ENCODE measurements at places on chromosomes 3 and 15.

GRCh38 chr3:197761784-197762183 lies 12.1 kb downstream of the FYTTD1 start:
- DNase-seq = no peak

- no peak for DNase-seq
These were observed 6.8 kb downstream of the ONECUT1 start for GRCh38 chr15:52783191-52783829.

GRCh38 chr3:46206282-46207015 lies 1.7 kb downstream of the CCR1 start:
- DNase-seq = no peak

DNA sequence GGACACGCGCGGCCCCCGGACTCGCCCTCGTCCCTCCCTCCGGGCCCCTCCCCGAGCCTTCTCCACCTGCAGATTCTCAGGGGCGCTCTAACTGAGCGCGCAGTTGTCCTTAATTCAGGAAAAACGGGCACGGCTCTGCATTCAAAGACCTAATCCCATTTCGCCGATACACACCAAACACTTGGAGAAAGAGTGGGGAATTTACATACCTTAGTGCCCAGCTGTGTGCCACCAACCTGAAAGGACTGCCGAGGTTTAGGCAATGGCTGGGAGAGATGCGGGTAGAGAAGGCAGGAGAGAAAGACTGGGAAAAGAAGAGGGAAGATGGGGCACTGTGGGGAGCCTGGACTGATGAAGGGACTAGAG lies 21.8 kb downstream of the IGDCC3 start:
- DNase-seq = no peak

DNA sequence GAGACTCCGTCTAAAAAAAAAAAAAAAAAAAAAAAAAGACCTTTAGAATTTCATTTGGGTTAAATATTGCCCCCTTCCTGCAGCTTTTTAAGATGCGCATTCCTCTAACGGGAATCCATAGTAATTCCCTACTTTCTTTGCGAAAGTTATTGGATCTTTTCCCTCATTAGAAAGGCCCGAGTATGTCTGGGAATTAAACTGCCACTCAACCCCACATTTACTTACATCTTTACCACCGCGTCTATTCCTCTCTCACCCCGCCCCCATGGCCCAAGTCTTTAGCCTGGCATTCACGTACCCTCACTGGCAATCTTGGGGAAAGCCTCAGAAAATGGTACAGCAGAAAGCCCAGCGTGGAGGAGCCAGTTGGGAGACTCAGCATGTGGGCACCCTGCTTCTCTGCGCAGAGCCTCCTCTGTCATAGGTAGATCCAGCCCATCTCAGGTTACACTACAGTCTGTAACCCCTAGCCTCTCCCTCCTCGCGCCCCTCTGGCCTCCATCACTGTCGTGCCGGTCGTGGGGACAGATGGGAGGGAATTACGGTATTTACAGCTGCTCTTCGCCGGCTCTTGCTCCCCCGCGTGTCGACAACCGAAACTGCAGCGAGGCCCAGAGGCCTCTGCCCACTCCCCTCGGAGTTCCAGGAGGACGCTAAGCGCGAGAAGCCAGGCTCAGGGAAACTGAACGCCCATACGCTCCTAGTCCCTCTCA lies 6.4 kb upstream of the ANKDD1A start:
- peak; percentile 86 for DNase-seq

DNA sequence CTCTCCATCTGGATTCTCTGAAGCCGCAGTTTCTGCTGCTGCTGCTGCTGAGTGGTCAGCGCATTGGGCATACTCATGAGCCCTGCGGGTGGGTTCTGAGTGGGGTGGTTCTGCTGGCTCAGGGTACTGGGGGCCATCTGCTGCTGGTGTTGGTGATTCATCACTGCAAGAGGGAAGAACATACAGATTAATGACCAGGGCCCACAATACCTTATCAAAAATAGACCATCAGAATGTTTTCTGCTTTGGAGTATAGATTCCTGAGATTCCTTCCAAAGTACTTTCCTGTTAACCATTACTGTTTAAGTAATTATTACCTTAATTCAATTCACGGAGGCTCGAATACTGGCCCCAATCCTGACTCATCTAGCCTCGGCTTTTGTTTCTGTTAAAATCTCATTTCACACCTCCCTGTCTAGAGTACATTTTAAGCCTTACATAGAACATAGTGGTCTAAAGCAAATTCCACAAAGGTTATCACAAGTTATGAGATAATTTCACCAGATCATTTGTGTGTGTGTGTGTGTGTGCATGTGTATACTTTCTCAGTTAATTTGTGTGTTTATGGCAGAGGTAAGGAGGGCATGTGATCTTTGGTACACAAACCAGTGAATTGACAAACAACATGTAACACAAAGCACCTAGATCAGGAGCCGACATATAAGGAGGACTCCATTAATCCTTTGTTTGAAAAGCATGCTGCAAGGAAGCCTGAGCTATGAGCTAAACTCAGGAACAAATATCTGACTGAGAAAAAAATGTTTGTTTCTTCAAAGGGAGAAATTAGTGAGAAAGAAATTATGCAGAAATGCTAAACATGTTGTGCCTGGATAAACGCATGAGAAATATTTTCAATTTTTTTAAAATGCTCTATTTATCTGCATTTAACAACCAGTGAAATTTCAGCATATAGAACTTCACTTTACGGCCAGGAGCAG lies 68.1 kb downstream of the TM4SF4 start:
- no peak for DNase-seq

DNA sequence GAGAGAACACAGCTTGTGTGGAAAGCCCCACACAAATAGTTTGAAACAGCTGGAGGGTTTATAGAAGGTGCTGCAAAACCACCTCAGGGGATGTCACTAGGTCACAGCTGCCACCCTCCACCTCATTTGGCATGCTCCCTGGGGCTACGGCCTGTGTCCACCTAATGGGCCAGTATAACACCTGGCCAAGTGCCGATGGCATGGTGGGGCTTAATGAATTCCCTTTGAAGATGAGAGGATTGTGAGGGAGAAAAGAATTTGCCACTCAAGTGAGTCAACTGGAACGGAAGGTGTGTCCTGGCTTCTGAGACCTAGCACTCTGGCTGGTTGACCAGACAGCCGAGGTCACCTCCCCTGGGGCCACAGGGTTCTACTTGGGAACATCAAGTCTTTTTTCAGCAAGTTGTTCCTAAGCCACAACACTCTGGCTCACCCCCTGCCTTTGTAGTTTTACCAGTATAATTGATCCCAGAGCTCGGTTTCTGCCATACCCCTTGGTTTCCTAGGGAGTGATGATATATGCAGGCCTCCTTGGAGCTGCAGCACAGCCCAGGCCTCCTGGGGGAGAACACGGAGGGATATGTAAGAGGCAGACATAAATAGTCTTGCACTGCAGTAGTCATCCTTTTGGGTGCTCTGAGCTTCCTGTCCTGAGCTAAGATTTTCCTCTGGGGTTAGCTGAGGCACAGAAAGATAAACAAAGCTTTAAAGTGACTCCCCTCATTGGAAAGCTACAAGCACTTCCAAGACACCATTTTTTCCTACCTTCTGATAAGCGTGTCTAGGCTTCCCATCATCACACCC lies 178.2 kb upstream of the LPP start:
- no peak for DNase-seq

GRCh38 chr3:190205739-190206138 lies 85.0 kb upstream of the P3H2 start:
- DNase-seq = no peak

DNA sequence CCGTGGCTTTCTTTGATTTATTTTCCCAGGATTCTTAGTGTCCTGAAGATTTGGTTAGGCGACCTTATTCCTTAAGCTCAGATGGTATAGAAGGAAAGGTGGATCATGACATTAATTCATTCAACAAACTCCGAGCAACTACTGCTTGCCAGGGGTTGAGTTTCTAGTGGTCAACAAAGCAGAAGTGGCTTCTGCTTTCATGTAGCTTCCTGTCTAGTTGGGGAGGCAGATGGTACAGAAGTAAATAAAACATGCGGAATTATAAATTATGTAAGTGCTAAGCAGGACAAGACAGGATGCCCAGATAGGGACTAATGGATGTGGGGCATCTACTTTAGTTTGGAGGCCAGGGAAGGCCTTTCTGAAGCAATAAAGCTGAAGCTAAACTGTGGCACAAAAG lies 15.6 kb downstream of the EEFSEC start:
- DNase-seq = no peak

- no peak for DNase-seq
These were observed 36.0 kb downstream of the SLC25A26 start for GRCh38 chr3:66256806-66257205.

- DNase-seq = no peak
These were observed 31.6 kb downstream of the ARRDC4 start for GRCh38 chr15:97991972-97992541.

- no peak for DNase-seq
These were observed 157.6 kb downstream of the OR4M2 start for GRCh38 chr15:22237891-22238275.

- DNase-seq = no peak
These were observed 437.0 kb upstream of the PPP2R3A start for GRCh38 chr3:135528413-135529015.

DNA sequence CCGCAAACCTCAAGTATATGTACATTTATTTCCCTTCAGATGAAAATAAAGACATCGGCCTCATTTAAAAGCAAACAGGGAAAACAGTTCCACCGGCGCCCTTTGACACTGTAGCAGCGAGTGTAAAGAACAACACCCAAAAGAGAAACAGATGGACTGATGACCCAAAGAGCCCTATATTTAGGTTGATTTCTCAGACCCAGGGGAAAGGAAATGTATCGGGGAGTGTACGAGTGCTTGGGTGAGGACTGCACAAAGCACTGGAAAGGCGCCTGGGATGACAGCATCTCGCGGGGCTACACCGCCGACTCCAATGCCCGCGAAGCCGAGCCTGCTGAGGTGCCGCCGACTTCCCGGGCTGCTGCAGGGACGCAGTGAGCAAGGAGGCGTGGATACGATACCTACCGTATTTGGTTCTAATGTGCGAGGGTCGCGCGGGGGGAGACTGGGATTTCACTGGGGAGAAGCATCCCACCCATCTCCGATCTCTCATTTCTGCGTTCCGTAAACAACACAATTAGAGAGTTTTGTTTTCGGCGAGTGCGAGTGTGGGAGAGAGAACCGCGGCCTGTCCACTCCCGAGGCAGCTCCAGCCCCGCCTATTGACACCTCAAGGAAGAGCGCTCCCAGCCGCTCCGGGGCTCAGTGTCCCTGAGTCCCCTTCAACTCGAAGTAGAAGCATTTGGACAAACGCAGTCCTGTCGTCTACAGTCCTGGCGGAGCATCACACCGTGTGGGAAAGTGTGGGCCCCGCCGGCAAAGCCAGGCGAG lies 2.0 kb downstream of the MECOM start:
- DNase-seq = no peak

DNA sequence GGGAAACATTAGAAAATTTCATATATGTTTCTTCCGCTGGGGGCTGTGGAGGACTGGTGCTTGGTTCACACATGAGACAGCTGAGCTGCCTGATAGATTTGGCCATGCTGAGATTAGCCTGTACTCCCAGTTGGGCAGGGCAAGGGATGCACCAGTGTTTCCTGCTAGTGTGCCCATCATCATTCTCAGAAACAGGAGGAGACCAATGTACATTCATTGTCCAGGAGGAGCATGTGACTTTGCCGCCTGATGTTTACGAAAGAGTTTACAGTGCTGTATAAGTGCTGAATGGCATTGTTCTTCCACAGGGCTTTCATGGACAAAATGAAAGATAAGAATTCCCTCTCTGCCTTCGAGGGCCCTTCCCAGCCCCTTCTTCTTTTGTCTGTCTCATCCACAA lies 311.1 kb upstream of the THBS1 start:
- DNase-seq = no peak

DNA sequence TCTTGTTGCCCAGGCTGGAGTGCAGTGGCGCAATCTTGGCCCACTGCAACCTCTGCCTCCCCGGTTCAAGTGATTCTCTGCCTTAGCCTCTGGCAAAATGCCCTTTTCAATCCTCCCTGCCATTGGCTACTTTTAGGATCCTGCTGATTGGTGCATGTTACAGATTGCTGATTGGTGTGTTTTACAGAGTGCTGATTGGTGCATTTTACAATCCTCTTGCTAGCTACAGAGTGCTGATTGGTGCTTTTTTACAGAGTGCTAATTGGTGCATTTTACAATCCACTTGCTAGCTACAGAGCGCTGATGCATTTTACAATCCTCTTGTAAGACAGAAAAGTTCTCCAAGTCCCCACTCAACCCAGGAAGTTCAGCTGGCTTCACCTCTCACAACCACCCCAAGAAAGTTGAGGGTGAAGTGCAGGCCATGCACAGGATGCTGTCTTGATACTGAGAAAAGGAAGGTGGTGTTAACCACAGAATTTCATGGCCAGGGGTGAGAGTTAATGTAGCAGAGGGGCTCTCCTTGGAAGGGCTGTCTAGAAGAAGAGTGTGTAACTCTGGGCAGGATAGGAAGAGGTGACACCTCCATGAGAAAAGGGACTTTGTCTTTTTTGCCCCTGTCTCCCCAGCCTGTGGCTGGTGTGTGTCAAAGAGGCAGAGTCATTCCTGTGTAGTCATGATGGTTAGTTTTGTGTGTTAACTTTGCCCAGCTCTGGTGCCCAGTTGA lies 145.9 kb downstream of the APBA2 start:
- DNase-seq = no peak

DNA sequence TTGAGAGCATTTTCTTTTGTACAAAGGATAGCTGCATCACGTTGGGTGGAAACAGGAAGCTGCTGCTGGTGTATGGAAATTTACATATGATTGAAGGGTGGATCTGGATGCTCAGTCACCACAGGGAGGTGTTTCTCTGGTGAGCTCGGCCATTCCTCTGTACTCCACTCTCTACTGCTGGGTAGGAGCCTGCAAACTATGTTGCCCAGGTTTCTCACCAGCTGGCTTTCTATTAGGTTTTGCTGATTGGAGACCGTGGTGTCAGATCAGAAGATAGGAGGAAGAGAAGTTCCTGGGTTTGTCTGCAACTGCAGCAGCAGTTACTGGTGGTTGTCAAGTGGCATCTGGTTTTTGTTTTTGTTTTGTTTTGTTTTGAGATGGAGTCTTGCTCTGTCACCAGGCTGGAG lies 61.7 kb downstream of the TAMM41 start:
- DNase-seq = no peak

GRCh38 chr3:41176596-41176995 lies 22.7 kb upstream of the CTNNB1 start:
- no peak for DNase-seq

GRCh38 chr15:41851167-41851523 lies 12.5 kb downstream of the PLA2G4B start:
- no peak for DNase-seq

DNA sequence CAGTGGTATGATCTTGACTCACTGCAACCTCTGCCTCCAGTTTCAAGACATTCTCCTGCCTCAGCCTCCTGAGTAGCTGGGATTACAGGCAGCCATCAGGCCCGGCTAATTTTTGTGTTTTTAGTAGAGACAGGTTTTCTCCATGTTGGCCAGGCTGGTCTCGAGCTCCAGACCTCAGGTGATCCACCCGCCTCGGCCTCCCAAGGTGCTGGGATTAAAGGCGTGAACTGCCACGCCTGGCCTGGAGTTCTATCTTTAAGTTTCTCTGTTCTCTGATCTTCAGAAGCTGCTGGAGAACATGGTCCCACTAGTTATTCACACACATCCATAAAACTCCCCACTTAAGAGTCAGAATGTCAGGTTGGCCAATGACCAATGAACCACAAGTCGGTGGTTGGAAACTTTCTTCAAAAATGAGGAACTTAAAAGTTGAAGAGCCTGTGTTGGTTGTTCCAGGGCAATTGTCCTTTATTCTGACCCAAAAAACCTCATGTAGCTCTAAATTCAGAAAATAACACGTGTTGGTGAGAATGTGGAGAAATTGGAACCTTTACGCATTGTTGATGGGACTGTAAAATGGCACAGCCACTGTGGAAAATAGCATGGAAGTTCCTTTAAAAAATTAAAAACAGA lies 55.9 kb upstream of the PIK3CB start:
- DNase-seq = no peak
